CD4-positive, alpha-beta T cell treated with Interleukin-1 beta for 1 hour (primary cell): ENCODE measurements at places on chromosomes 7 and 10.

- DNase-seq, result no peak
Observed at GRCh38 chr10:63718006-63718405, 196.8 kb downstream of the REEP3 start.

GRCh38 chr7:152395112-152395511 lies 40.7 kb downstream of the KMT2C start:
- no peak for DNase-seq

GRCh38 chr10:48266528-48266927 lies 8.0 kb downstream of the FRMPD2 start:
- DNase-seq, result no peak

- DNase-seq, result no peak
Observed at GRCh38 chr7:46179061-46179610, 258.1 kb upstream of the IGFBP3 start.

GRCh38 chr7:105600720-105601550 lies 19.6 kb upstream of the EFCAB10 start:
- DNase-seq, result no peak

- peak; percentile 68 for DNase-seq
Observed at GRCh38 chr10:43396061-43396927, 12.7 kb downstream of the HNRNPF start.

- no peak for DNase-seq
Observed at GRCh38 chr10:85187047-85187446, 858.7 kb downstream of the CCSER2 start.

- DNase-seq, result no peak
Observed at GRCh38 chr7:158611541-158611940, 23.9 kb upstream of the PTPRN2 start.

DNA sequence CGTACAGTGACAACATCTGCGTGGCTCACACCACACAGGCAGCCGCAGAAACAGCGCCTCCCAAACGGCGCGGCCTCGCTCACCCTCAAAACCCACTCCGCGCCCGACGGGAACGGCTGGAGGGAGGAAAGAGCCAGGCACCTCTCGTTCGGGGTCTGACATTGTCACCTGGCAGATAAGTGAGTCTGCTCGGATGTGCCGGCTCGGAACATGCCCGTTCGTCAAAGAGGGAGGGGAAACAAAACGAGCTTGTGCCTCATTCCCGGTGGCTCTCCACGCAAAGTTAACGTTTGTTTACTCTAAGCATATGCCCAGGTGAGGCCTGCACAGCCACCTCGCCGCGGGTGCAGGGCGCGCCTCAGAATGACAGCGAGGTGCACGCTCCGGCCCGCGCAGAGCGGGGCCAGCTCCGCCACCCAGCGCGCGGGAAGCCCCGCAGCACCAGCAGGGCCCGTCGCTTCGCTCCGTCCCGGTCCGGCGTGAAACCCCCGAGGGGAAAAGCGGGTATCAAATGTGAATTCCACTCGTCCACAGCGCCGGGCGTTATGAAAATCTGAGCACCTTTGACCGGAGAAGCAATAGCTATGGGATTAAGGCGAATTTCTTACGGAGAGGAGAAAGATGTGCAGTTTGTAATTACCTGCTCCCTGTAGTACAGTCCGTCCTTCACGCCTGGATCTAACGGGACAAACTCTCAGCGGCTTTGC lies 13.1 kb downstream of the CNPY1 start:
- no peak for DNase-seq

GRCh38 chr10:5812283-5813090 lies 747 bp downstream of the GDI2 start:
- peak; percentile 36 for DNase-seq

DNA sequence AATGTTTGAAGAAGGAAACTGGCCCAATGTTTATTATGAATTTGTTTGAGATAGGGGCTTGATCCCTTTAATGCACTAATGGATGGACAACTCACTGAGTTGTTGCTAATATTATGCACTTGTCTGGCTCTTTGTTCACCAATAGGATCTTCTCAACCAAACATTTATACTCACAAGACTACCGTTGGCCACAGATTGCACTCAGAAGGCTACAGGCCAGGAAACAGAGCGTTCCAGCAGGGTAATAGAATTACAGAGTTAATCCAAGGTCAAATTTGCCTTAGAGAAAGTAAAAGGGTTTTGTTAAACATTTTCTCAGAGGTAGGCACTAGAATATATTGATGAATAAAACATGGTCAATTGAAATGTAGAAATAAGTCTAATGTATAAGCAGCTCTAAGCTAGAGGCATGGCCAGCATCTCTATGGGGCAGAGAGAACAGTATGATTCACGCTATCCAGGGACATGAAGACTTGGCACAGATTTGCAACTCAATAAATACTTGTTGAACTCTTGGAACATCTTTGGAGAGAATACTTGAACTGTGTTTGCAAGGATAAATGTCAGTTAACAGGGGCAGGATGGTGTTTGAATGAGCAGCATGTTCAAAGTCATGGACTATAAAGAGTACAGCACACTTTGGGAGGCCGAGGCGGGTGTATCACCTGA lies 606.9 kb downstream of the SORCS3 start:
- no peak for DNase-seq
